Stimulated activated CD8-positive, alpha-beta memory T cell treated with anti-CD3 and anti-CD28 coated beads, Interleukin-7, amount 100 ng/mL, for 48 hours (primary cell): ENCODE measurements at places on chromosomes 6 and 20.

GRCh38 chr20:22502731-22503191, 81.6 kb downstream of the FOXA2 start:
- no peak for DNase-seq

DNA sequence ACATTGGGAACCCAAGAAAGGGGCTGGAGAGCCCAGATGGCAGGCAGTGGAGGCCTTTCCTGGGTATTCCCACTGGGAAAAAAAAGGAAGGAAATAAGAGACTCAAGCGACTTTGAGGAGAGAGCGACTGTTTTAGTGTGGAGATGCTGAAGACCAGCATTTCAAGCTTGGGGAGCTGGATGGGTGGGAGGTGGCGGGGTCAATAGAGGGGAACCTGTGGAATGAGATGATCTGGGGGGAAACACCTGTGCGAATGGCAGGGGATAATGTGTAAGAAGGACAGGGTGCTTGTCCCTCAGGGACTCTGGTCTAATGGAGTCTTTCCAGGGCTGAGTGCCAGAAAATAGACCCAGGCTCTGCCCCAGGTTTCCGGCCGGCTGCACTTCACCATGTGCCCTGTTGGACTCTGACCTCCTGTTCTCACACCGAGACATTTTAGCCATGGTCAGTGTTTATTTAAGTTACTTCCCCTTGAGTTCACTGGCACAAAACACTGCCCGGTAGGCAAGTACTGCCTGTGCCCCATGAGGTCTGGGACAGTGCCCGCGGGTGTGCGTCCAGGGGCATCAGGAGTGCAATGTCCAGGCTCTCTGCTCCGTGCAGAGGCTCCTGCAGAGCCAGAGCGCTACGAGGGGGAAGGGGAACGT, 50.4 kb upstream of the NKX2-2 start:
- DNase-seq: no peak

DNA sequence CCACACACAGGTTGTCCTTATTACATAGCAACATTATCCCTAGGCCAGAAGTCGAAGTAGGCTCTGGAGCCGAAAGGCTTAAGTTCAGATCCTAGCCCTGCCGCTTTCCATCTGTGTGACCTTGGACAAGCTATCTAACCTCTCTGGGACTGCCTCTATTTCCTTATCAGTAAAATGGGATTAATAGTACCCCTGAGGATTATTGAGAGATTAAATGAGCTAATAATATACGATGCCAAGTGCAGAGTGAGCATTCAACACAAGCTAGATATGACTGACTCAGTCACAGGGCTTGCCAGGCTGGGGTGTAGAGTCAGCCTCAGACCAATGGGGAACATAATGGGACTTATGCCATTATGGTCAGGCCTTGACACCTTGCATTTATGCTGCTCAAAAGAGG, 8.9 kb upstream of the SPATA2 start:
- no peak for DNase-seq

DNA sequence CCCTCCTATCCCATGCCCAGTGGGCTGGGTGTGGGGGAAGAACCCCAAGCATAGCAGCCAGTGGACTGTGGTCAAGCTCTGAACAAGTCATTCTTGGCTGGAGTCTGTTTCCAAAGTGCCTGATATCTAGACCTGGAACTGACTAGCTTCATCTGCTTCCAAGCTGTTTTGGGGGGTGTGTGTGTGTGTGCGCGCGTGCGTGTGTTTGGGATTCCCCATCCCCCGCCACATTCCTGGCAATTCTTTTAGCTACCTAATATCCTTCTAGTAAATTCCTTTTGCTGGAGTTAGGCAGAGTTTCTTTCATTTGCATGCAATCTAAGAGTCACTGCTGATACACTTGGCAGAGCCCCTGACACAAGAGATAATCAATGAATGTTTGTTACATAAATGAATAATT, 7.8 kb downstream of the PAK5 start:
- DNase-seq: no peak

- no peak for DNase-seq
Measured at GRCh38 chr6:167855825-167856425, 29.2 kb downstream of the AFDN start.

GRCh38 chr6:133467982-133468380, 226.8 kb downstream of the EYA4 start:
- no peak for DNase-seq

- no peak for DNase-seq
Measured at GRCh38 chr6:22008248-22008836, 288.5 kb downstream of the PRL start.

DNA sequence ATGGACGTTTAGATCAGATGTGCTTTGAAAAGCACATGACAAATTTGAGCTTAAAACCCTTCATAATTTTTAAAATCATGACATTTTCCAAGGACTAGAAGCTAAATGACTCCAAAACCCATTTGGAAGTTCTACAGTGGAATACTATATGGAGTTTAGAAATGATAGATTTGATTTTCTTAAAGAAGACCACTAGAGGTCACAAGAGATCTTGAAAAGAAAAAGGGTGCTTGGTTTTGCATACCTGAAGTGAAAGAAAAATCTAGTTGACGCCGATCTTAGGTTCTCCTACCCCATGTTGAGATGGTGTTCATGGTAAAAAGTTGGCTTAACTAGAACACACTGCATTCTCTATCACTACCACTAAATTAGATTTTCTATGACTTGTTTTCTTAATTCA, 31.5 kb downstream of the CFAP61 start:
- DNase-seq: no peak

DNA sequence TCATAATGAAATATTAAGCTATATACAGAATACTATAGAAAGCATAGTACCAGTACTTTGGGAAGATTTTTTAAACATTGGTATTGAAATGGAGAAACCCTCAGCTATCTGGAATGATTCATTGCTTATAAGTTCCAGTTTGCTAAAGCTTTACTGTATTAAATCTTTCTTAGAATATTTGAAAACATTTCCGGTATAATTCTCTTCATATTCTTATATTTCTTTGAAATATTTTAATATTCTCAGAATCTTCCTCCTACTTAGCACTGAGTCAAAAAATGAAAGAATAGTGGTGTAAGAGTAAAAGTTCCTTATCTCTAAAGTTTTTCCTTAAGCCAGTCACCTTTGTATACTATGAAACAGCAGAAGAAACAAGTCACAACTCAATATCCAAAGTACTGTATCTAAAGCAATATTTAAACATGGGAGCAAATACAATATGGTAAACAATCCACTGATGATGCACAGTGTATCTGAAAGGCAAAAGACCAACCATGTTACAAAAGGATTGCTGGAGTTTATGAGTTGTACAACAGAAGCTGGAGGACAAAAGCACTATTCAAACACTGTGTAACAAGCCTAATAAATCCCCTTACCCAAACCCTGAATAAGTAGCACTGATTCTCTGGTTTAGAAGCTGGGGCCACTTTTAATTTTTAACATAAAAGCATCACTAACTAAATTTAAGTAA, 102.1 kb downstream of the PRDM1 start:
- DNase-seq: no peak

GRCh38 chr6:125486881-125487280, 185.1 kb upstream of the HDDC2 start:
- no peak for DNase-seq

GRCh38 chr6:141460743-141461484, 671.8 kb upstream of the GJE1 start:
- DNase-seq: no peak

DNA sequence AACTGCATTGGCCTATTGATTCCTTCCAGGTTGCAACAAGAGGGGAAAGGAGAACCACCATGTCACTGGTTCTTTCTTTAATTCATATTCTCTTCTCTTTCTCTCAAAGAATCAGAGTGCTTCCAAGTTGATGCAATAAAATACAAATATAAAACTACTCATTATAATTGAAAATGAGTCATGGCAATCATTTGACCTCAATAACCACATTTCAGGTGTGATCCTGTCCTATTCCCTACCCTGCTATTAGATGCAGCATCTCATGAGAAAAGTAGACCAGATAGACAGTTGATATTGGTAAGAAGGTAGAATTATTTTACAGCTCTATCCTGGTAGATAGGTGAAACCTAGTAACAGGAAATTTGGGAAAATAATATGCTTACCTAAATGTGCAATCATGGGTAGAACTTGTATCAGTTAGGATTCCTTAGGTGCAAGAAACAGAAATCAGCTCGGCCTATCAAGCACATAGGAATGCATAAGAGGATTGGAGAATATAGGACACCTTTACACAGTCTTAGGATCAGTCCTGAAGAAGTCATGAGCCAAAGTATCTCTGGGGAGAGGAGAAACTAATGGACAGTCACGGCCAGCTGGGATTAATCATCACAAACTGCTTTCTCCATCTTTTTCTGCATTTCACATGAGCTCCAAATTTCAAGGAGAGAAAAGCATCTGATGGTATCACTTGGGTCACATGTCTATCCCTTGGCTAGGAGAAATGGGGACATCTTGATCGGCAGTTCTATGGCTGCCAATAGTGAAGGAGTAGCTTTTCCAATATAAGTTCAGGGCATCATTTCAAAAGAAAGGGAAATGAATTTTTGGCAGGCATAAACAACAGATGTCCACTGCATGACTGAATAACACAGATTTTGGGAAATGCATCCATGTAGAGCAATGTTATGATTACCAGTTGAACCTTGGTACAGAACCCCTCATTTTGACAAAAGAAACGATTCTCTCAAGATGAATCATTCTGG, 19.3 kb upstream of the RNF146 start:
- no peak for DNase-seq

DNA sequence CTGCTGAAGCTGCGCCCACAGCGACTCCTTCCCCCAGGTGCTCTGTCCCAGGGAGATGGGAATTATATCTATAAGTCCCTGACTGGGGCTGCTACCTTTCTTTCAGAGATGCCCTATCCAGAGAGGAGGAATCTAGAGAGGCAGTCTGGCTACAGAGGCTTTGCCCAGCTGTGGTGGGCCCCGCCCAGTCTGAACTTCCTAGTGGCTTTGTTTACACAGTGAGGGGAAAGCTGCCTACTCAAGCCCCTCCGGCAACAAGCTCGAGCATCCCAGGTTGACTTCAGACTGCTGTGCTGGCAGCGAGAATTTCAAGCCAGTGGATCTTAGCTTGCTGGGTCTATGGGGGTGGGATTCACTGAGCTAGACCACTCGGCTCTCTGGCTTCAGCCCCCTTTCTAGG, 152.5 kb upstream of the MAP3K7 start:
- no peak for DNase-seq

DNA sequence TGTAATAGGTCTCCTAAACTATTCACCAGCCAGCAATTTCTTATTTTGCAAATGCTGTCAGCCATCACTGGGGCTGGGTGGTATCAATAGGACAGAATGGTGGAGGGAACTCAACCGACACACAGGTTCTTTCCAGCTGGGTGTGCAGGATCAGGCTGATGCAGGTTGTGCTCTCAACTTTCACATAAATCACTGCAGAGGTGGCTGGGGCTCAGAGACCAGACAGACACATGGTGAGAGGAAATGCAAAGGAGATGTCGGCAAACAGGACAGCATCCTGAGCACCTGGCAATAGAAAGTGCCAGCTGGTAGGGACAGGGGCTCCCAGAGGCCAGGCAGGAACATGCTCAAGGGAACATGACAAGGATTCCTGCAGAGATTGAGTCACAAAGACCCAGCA, 254.9 kb downstream of the SOD2 start:
- no peak for DNase-seq

DNA sequence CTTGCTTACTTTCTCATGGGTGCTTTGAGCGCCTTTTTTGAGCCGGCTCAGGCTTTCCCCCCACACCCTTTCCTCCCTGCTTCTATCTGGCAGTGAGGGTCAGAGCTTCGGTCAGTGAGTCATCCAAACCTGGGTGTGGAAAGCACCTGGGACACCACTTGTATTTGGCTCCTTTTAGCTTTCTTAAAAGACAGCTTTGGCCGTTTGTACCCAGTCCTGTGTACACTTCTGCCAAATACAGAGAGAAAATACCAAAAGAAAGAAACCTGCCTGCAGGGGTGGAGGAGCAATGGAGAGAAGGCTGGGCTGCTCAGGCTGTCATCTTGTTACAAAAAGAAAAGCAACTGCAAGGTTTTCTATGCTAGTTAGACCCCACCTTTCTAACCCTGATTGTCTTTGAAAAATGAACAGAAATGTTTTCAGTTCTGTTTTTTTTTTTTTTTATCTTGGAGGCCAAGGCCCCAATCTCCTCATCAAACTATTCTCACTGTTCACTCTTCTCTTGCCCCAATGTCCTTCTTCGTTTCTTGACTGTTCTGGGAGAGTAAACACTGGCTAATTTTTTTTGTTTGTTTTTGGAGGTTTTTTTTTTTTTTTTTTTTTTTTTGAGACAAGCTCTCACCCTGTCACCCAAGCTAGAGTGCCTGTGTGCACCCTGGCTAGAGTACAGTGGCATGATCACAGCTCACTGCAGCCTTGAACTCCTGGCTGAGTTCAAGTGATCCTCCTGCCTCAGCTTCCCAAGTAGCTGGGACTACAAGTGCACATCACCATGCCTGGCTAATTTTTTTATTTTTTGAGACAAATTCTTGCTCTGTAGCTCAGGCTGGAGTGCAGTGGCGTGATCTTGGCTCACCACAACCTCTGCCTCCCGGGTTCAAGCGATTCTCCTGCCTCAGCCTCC, 76.4 kb downstream of the SSR1 start:
- no peak for DNase-seq

DNA sequence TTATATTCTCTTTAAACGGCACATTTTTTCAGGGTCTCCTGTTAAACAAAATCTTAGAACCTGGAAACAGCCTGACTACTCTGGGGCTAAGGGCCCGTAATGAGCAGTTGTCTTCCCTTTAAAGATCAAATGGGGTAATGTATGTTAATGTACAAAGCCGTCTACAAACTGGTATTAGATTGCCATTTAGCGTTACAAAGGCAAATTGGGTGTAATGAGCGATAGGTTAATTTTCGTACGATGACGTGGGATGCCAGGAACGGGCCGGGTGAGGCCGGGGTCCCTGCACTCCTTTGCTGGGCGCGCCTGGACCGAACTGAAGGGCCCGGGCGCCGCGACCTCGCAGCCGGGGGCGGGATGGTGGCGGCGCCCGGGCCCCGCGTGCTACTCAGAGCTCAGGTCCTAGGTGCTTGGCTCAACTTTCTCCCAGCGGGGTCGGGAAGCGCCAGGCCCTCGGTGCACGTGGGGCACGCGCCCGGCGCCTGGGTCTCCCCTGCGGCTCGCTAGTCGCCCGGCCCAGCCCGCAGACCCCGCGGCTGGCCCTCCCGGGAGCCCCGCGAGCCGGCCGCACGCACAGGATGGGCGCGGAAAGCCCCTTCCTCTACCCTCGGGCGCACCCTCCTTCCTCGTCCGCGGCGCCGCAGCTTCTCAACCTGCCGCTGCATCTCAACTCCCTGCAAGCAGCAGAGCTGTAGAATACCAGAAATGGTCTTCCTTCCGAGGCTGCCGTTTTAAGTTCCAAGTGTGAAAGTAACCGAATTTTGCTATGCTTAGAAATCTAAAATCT, 5.9 kb downstream of the NKX2-4 start:
- DNase-seq: no peak
